ENCODE measurements at places on chromosomes 12 and 14.

DNA sequence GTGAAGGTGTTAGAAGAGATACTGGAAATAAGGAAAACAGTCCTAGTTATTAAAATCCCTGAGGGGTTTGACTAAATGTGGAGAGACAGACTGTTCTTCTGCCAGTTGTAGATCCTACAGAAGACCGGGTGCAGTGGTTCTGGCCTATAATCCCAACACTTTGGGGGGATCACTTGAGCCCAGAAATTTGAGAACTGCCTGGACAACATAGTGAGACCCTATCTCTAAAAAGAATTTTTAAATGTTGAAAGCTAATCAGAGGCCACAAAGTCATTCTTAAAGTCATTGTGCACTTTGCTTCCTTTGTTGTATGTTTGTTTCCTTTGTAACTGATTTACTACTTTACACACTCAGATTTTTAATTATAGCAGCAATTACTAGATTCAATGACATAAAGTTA, 61.2 kb upstream of the RASSF3 start:
- DNase-seq = no peak

GRCh38 chr12:72179841-72180240, 92.3 kb upstream of the TRHDE start:
- DNase-seq = no peak

- DNase-seq = no peak
These were observed 25.3 kb downstream of the JDP2 start for GRCh38 chr14:75452900-75453816.

GRCh38 chr12:66154776-66155175, 15.0 kb downstream of the TMBIM4 start:
- no peak for DNase-seq

DNA sequence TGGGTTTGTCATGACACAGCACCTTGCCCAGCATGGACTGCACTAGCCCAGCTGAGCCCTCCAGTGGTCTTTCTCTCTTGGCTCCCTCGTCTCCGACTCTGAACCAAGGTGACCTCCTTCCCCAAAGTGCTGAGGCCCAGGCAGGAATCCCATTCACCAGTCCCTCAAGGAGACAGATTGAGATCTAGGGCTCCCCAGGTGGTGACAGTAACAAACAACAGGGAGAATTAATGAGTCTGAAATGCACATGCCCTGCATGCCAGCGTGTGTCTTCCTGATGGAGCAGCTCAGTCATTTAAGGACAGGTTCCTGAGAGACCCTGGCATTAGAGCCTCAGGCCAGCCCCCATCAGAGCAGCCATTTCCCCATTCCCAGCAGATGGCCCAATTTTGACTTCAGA, 51.4 kb upstream of the OAS1 start:
- DNase-seq = no peak

DNA sequence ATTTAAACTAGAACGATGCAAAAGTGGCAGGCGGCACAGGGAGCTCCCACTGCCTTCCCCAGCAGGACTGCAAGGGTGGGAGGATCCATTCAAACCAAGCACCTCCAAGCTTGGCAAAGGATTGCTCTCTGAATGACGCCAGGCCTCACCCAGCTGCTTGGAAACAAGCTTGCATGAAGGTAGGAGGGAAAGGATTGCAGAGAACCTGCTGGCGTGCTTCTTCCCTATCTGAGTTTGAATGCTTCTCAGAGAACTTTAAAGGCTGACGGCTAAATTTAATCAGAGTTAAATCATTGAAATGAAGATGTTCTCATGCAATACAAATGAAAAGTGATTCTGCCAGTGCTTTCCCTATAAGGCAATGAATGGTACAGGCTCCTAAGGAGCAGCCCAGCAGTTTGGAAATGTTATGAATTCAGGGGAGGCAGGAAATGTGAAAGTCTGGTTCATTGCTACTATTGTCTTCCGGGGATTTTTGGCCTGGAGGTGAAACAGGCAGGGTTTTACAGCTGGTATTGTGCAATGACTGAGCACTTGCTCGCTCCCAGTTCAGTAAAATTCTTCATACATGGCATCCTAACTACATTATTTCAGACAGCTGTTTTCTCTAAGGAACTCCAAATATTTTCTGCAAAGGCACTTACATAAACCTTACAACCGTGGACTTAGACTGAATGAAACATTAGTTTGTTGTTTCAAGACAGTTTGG, 31.9 kb upstream of the DUSP6 start:
- DNase-seq = no peak

- DNase-seq = peak; percentile 56
These were observed 760 bp downstream of the ACTN1 start for GRCh38 chr14:68978172-68978911.

- no peak for DNase-seq
These were observed 592.5 kb downstream of the RPL10L start for GRCh38 chr14:46058964-46059563.

- DNase-seq = no peak
These were observed 200.1 kb upstream of the FRMD6 start for GRCh38 chr14:51451561-51451960.

DNA sequence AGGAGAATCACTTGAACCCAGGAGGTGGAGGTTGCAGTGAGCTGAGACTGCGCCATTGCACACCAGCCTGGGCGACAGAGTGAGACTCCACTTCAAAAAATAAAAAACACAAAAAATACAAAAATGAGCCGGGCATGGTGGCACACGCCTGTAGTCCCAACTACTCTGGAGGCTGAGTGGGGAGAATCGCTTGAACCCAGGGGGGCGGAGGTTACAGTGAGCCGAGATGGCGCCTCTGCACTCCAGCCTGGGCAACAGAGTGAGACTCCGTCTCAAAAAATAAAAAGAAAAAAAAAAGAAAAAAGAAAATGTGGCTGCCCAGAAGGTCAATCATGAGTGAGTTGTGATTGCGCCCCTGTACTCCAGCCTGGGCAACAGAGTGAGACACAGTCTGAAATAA, 9.2 kb downstream of the DNAJC22 start:
- DNase-seq = no peak

DNA sequence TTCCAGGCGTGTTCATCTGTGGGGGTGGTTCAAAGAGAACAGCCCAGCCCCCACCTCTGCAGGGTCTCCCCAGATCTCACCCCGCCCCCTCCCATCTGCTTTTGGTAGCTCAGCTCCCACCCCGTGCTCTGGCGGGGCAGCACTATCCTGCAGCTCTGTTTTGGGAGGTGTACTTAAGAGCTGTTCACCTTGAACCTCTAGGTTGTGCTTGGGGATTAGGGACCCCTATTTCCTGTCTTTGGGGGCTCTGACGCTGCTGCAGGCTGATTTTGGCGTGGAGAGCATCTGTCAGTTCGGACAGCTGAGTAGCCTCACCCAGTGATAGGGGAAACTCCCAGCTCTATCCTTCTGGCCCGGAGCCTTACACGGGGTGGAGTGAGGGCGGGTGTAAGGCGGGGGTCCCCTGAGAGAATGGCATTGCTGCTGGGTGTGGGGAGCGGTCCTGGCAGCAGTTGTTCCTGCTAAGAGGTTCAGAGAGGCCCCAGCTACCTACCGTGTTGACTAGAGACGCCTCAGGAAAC, 765 bp downstream of the TMEM120B start:
- no peak for DNase-seq

DNA sequence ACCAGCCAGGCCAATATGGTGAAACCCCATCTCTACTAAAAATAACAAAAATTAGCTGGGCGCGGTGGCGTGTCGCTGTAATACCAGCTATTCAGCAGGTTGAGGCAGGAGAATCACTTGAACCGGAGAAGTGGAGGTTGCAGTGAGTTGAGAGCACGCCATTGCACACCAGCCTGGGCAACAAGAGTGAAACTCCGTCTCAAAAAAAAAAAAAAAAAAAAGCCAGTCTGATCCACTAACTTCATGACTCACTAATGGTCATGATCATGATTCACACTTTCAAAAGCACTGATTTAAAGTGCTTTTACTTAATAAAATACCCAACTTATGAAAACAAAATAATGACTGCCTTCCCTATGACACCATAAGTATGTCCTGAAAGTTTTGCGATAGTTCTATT, 38.4 kb upstream of the CPM start:
- DNase-seq = no peak

DNA sequence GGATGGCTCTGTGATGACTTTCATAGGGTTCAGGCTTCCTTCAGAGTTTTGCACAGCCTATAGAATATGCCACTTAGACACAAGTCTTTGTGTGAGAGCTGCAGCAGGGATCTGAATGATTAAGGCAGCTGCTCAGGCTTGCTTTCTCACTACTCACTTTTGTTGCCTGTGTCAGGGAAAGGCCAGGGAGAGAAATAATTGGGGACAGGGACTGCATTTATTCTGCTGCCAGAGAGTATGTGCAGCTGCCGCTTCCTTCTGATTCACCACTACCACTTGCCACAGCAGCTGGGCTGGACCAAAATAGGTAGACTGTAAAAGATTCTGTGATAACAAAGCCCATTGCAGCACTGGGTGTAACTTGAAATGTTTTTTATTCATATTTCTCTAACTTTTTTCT, 49.7 kb downstream of the TRMT5 start:
- no peak for DNase-seq

DNA sequence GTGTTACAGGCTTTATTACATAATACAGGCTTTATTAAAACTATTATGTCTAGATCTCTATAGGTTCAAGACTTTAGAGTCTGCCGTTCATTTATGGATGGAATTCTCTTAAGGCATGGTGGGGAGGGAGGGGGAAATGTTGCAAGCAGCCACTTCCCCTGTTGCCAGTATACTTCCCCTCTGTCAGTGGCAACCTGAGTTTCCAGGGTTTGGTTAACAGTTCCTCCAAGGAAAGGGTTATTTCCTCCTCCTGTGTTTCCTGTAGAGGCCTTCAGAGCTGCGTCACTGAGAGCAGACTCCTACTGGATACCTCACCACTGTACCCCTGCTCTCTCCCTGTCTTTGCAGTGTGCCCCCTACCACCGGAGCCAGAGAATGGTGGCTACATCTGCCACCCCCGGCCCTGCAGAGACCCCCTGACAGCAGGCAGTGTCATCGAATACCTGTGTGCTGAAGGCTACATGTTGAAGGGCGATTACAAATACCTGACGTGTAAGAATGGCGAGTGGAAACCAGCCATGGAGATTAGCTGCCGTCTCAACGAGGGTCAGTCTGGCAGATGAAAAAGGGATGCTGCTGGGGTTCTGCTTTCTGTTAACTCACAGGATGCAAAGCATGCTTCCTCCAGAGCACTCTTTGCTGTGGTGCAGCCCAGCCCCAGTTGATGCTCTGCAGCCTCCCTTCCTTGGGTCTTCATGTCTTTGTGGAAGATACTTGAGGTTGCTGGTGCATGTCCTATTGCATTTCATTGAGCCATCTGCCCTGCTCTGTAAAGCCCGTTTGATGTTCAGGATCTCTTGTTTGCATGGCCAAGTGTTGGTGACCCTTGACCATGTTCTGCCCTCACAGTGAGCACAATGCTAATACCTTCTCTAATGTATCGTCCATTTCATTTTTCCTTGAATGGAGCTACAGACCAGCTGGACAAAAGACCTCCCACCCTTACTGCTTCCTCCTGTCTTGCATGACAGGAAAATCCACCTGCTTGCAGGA, 63.6 kb upstream of the SRSF5 start:
- DNase-seq = no peak

- no peak for DNase-seq
These were observed 116.0 kb downstream of the PPP1R12A start for GRCh38 chr12:79818856-79819255.

Measured in NCI-H2107 (cell line).